ENCODE measurements at places on chromosomes 7 and 10. TPM values are rescaled to one million over a fixed set of nuclear protein-coding genes. Genes with fewer than 3 reads are reported as not detected.
A peak's percentile ranks its signal among the peaks of the same experiment; 100 is the strongest.

DNA sequence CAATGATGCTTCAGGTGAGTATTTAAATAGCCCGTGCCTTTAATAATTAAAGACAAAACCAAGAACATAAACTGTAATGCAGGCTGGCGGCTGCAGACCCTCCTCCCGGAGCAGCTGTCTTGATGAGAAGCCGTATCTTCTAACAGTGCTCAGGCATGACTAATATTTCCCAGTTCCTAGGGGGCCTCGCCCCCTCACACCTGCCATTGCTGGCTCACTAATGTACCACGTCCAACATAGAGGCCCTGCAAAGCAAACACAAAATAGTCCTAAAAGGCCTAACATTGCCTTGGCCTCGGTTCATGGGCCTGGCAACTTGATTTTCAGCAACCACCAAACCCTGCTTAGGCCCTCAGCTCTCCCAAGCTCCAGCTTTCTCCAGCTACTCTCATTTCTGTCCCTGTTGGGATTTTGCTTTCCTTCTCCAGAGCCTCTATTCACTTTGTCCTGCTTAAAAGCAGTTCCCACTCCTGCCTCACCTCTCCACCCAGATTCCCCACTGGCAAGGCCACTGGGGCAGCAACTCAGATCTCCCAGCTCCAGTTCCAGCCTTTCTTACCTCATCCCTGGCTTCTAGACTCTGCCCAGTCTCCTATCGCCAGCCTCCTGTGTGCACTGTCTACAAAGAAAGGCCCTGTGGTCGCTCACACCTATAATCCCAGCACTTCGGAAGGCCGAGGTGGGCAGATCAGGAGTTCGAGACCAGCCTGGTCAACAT, 16.2 kb downstream of the SORBS1 start:
- no peak overlapping the region for H3K27ac ChIP-seq
- H3K36me3 ChIP-seq: no peaks in the 10 kb centered on the region
- DNase-seq: no peak
- H3K4me1 ChIP-seq: peaks cover 40% of the 10 kb centered on the region
- no peaks in the 10 kb centered on the region for H3K27me3 ChIP-seq

- no peaks in the 10 kb centered on the region for H3K36me3 ChIP-seq
- no peak for DNase-seq
- no peak overlapping the region for H3K4me3 ChIP-seq
- peaks cover 4% of the 10 kb centered on the region for H3K4me1 ChIP-seq
- H3K27ac ChIP-seq: no peak overlapping the region
These were observed 142.8 kb downstream of the SLIT1 start for GRCh38 chr10:97042716-97043562.

- H3K36me3 ChIP-seq: no peaks in the 10 kb centered on the region
- peaks cover 30% of the 10 kb centered on the region for H3K27me3 ChIP-seq
- no peaks in the 10 kb centered on the region for H3K4me1 ChIP-seq
- DNase-seq: no peak
These were observed 49.5 kb upstream of the PPP2R2D start for GRCh38 chr10:131851346-131851745.

DNA sequence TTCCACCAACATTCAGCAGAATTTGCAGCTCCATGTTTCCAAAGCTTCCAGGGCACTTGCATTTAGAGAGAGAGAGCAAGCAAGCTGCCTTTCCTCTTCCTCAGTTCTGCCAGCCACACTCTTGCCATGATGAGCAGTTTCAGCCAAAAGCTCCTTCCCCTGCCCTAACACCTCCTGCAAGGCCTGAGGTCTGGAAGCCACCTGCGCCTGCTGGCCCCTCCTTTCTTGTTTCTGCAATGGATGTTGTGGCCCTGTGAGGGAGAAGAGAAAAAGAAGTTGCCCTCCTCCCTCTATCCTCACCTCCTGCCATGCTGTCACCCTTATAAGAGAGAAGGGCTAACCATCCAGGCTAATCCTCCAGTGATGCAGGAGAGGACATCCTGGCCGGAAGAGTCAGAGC, 48.7 kb downstream of the IKZF1 start:
- no peak for DNase-seq
- H3K4me1 ChIP-seq: peaks cover 16% of the 10 kb centered on the region
- no peak overlapping the region for H3K4me3 ChIP-seq
- H3K27me3 ChIP-seq: no peaks in the 10 kb centered on the region

DNA sequence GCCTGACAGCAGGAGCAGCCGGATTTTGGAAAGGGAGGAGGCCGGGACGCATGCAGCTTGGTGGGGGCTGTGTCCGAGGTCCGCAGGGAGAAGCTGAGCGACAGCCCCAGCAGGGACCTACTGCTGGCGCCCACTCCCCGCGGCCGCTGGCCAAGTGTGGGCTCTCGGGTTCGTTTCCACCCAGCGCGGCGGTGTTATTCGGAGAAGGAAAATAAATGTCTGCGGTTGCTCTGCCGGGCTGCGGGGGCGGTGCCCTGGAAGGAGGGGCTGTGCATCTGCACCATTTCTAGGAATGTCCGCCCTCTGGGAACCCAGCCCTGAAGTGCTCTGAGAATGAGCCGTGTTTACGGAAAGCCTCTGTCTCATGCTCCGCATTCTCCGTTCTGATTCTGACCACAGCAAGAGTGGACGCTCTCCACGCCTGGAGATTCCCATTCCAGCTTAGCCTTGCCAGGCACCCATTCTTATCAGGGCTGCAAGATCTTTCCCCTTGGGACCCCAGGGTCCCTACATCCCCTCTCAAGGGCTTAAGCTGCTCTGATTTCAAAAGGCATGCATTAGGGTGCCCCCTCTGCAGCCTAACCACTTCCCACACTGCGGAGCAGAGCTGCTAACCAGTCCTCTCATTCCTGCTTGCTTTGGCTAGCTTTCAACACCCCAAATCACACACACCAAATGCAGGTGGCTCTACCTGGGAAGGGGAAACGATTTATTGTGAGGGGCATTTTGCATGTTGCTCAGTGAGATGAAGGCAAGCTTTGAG, 256.6 kb upstream of the GLI3 start:
- H3K4me3 ChIP-seq: peak overlapping the region; percentile 50
- H3K4me1 ChIP-seq: peaks cover 15% of the 10 kb centered on the region
- peak overlapping the region; percentile 70 for H3K27ac ChIP-seq
- H3K27me3 ChIP-seq: no peaks in the 10 kb centered on the region
- peak; percentile 67 for DNase-seq

DNA sequence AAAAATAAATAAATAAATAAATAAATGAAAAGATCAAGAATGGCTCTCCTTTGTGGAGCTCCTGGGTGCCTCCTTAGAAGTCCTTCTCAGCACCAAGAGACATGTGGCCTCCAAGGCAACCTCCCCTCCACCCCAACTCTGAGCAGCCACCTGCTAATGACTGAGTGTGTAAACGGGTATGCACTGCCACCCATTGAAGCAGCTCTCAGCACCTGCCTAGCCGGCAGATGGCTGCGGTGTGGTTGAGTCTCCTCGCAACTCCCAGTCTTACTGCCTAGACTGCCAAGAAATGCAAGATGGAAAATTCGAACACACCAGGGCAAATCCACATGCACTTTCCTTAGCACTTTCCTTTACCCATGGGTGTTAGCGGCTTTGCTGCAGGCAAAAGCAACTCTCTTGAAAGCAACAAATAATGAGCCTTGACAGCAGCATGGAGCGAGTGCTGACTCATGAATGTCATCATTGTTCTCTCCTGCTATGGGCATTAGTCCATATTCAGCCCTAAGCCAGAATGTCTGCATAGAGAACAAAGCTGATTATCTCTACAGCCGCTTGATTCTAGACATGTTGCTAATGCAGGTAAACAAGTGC, 913.9 kb upstream of the AUTS2 start:
- no peaks in the 10 kb centered on the region for H3K27me3 ChIP-seq
- H3K4me3 ChIP-seq: no peak overlapping the region
- H3K36me3 ChIP-seq: no peaks in the 10 kb centered on the region
- no peak overlapping the region for H3K27ac ChIP-seq
- no peak for DNase-seq

- H3K36me3 ChIP-seq: no peaks in the 10 kb centered on the region
- H3K27me3 ChIP-seq: no peaks in the 10 kb centered on the region
- H3K4me3 ChIP-seq: no peak overlapping the region
- DNase-seq: no peak
- H3K27ac ChIP-seq: no peak overlapping the region
These were observed 15.5 kb upstream of the WNT16 start for GRCh38 chr7:121313220-121313792.

DNA sequence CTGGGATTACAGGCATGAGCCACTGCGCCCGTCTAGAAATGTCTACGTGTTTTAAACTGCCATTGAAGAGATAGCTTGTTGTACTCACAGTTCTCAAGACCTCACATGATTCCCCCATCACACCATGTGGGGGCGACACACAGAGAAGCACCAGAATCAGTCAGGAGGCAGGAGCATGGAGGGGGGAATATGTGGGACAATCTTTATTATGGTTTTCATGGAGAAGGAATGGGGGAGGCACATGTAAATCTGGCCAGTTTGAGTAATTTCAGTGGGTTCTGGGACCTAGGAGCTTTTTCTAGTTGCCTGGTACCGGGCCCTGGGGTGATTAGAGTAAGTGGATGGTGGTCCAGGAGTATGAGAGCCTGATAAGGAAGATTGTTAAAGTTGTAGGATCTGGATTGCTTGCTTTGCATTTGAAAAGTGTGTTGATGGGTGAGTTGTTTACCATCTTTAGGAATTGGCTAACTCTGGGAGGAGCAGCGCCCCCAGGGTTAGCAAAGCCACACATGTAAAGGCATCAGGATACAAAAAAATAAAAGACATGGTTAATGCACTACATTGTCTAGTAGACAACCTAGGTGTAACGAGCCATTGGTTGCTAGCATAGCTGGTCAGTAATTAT, 85.4 kb upstream of the SLC13A1 start:
- no peaks in the 10 kb centered on the region for H3K27me3 ChIP-seq
- H3K4me1 ChIP-seq: no peaks in the 10 kb centered on the region
- H3K27ac ChIP-seq: no peak overlapping the region
- no peaks in the 10 kb centered on the region for H3K36me3 ChIP-seq

DNA sequence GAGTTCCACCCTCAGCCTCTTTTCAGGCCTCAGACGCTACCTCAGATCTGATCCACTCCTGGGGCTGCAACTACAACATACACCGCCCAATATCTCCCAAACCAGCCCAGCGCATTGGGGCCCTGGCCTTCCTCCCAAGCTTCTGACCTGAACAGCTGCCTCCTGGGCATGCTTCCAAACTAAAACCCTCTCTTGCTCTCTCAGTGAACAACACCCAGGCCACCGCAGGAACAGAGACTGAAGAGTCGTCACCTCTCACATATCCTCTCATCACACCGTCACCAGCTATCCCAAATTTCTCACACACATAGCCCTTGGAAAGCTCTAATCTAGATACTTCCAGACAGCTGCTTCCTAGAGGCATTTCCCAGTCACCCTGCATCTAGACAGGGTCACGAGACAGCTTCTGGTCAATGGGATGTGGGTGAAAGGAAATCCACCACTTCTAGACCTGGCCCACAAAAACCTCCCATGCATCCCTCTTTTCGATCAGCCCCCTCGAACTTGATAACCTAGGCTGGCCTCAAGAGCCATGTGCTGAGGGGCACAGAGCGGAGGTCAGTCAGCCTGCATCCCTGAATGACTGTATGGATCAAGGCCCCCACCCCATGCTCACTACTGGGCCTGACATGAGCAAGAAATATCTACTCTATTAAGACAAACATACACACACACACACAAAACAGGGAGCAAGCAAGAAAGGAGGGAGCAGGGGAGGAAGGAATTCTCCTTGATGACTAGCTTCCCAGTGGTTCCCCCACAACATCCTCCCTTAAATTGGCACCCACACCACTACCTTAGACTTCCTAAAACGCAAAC, 1.8 kb downstream of the PARP12 start:
- DNase-seq: no peak
- peaks cover 61% of the 10 kb centered on the region for H3K4me1 ChIP-seq
- peaks cover 14% of the 10 kb centered on the region for H3K36me3 ChIP-seq
- peak overlapping the region; percentile 95 for H3K27ac ChIP-seq
- H3K4me3 ChIP-seq: peak overlapping the region; percentile 82
- H3K27me3 ChIP-seq: no peaks in the 10 kb centered on the region

DNA sequence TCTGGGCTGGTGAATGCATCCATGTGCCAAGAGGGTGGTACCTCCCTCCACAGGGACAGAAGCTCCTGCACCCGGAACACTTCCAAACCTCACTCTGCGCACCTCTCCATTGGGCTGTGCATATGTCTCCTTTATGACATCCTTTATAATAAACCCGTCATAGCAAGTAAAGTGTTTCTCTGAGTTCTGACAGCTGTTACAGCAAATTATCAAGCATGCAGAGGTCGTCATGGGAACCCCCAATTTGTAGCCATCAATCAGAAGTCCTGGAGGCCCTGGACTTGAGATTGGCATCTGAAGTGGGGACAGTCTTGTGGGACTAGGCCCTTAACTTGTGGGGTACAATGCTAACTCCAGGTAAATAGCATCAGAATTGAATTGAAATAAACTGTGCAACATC, 29.4 kb upstream of the PARD3 start:
- DNase-seq: no peak
- no peak overlapping the region for H3K4me3 ChIP-seq
- no peaks in the 10 kb centered on the region for H3K36me3 ChIP-seq
- no peak overlapping the region for H3K27ac ChIP-seq
- no peaks in the 10 kb centered on the region for H3K4me1 ChIP-seq

DNA sequence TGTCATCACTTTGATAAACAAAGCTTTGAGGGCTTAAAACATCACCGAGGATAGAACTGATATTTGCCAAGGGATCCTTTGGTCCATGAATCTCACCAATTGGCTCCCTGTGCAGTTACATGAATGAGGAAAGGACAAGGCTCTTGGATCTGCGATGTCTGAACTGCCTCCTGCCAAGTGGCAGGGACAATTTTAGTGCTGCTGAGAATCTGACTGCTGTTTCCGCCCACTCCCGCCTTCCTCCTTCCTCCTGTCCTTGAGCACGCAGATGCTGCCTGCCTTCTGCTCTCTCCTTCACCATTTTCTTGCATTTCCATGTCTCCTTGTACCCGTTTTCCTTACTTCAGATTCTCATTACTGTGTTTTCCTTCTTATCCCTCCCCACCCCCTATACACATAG, 26.8 kb upstream of the ITPRID1 start:
- no peaks in the 10 kb centered on the region for H3K36me3 ChIP-seq
- no peak overlapping the region for H3K4me3 ChIP-seq
- H3K27me3 ChIP-seq: no peaks in the 10 kb centered on the region

The WNT8B gene
- 0.18 TPM for total RNA-seq

The PDGFA gene
- total RNA-seq: 27.1 TPM

The FAM25C gene
- total RNA-seq: not detected

The EPC1 gene
- total RNA-seq: 40.3 TPM

The SVIL gene
- total RNA-seq: 118 TPM
